Cerebellar nuclear complex (tissue), 1 donor: ENCODE measurements at places on chromosomes 7 and 10.

- DNase-seq: no peak
Measured at GRCh38 chr10:13536674-13537366, 8.0 kb upstream of the BEND7 start.

DNA sequence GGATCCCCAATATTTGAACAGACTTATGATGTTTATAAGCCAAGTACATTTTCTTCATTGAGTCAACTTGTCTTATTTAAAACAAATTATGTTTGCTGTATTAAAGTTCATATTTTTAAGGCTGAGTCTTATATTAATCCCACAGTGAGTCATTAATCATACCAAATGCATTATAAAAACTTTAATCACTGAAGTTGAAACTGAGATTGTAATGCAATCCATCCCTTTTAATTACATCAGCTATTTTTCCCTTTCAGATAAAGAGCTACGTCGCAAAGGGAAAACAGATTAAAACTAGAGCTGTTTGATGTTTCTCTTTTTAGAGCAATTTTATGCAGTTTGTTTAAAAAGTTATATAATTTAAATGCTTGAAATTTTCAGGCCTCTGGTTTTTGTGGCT is 183.0 kb downstream of the ARID5B start:
- DNase-seq: no peak

- no peak for DNase-seq
Measured at GRCh38 chr10:128491686-128492085, 365.5 kb upstream of the MKI67 start.

DNA sequence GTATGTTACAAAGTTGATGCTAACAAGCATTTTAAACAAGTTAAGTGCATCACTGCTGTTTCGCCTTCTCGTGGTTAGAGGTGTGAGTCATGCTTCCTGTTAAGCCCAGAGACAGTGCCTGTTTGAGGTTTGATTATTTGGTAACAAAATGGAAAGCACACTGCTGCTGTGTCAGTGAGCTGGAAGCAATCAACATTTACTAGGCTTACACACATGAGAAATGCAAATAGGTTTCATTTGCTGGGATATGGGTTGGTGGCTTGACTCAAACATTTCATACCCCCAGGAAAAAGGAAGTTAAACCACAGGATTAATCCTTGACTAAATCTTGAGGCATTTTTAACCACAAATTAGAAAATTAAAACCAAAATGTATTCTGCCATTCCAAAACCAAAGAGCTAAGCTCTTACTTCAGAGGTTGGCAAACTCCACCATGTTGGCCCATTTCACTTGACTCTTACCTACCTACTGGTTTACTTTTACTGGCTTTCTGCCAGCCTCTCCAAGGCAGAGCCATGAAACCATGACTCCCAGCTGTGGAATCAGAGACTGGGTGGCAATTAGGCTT is 139.2 kb downstream of the ETV1 start:
- DNase-seq: no peak

- DNase-seq: no peak
Measured at GRCh38 chr7:1996816-1997215, 235.9 kb downstream of the MAD1L1 start.

GRCh38 chr7:123836656-123837055 is 8.3 kb upstream of the HYAL4 start:
- DNase-seq: no peak

GRCh38 chr10:52950578-52950977 is 178.0 kb upstream of the MBL2 start:
- DNase-seq: no peak
